ENCODE measurements at places on chromosomes 3 and 15.

- DNase-seq: no peak
These were observed 27.7 kb upstream of the IL20RB start for GRCh38 chr3:136929977-136930670.

DNA sequence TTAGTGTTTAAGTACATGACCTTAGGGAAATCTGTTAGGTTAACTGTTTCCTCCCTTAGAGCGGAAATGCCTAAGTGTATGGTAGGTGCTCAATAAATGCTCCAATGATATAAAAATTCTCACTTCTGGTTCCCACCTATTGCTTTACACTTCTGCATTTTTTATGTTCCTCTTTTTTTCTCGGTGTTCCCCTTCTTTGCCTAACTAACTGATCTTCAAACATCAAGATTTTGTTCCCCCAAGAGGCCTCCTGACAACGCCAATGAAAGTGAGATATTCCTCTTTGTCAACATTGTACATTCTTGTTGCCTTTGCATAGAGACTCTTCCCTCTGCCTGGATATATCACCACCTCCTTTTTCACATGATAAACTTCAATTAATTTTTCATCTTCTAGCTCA, 17.4 kb downstream of the SLC35A5 start:
- DNase-seq: no peak

DNA sequence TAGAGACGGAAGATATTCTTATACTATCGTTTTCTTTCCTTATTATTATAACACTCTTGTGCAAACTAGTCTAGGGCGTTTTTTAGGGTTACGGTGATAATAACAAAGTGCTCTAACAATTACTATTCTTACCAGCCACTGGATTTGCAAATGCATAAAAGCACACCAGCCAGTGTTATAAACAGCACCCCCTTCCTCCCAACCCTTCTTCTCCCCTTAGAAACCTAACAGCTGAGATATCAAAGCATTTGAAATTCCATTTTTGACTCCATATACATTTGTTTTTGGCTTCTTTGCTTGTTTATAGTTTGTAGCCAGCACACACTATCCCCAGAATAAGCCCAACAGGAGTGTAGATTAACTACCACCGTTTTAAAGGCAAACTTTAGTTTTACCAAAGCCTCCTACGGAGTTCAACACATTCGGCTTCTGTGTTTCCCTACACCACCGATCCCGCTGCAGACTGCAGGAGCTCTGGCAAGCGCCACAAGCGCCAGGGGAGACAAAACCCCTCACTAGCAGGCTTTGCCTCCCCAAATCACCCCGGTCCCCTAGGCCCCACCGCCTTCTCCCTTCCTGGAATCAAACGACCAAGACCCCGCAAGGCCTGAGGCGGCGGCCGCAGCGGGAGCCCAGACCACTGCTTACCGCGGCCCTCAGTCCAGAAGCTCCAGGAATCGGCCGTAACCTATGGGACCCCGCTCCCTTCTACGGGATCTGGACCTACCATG, 461 bp downstream of the COPB2 start:
- no peak for DNase-seq

DNA sequence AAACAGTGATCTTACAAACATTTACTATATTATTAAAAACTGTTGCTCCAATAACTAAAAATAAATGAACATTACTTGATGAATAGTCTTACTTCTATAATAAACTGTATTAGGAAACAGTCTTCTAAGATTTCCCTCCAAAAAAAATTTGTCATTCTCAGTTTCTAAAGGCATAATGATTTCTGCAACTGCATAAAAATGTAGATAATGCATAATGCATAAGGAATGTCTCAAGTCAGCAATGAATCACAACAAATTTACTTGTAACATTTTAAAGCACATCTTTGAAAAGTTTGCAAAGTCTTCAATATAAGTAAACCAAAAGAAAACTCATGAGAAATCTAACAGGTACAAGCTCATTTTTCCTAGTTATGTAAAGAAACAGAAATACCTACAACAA, 113.5 kb downstream of the VPS13C start:
- DNase-seq: no peak

- peak; percentile 12 for DNase-seq
These were observed 259.6 kb downstream of the LRTM1 start for GRCh38 chr3:54668236-54668635.

- no peak for DNase-seq
These were observed 246.5 kb downstream of the ULK4 start for GRCh38 chr3:41715376-41715775.

DNA sequence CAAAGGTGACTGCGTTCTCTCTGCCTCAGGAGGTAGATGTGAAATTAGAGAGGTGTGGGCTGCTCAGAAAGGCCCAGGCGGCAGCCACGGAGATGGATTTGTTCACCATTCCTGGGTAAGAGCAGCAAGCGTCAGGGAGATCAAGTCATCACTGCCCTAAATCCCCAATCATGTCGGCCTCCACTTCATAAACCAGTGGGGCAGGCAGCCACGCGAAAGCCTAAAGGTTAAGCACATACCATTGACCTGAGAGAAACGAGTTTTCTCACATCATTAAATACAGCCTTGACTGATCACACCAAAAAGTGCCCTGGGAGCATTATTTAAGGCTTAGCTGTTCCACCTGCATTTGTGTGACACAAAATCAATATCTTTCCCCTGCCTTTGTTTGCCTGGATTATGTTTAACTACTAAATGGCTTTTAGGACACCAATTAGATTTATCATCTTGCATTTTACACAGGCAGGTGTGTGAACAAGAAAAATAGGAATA, 50.7 kb upstream of the FOXB1 start:
- peak; percentile 24 for DNase-seq

- DNase-seq: no peak
These were observed 89.3 kb downstream of the NR2E3 start for GRCh38 chr15:71899674-71900073.

- DNase-seq: no peak
These were observed 522.3 kb downstream of the ROBO1 start for GRCh38 chr3:79245284-79246138.

GRCh38 chr3:46537316-46537715, 28.8 kb downstream of the LRRC2 start:
- DNase-seq: no peak

GRCh38 chr15:101646672-101647071, 5.5 kb downstream of the TM2D3 start:
- DNase-seq: no peak

- no peak for DNase-seq
These were observed 12.1 kb upstream of the TEX9 start for GRCh38 chr15:56353119-56353518.

DNA sequence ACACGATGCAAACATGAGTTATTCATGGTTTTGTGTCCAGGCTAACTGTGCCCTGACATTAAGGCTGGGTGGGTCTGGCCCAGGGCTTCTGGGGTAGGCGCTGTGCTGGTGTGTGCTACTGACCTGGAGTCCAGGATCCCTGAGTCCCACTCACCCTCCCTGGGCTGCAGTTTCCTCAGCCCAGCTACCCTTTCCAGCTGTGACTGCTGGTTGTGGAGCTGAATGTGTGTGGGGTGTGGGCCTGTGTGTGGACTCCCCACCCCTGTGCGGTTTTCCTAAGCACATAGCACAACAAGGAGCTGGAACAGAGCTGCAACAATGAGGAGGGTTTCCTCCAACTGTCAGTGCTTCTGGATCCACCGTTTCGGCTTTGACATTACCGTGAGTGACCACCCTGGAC, 38.0 kb downstream of the SMAD3 start:
- no peak for DNase-seq

DNA sequence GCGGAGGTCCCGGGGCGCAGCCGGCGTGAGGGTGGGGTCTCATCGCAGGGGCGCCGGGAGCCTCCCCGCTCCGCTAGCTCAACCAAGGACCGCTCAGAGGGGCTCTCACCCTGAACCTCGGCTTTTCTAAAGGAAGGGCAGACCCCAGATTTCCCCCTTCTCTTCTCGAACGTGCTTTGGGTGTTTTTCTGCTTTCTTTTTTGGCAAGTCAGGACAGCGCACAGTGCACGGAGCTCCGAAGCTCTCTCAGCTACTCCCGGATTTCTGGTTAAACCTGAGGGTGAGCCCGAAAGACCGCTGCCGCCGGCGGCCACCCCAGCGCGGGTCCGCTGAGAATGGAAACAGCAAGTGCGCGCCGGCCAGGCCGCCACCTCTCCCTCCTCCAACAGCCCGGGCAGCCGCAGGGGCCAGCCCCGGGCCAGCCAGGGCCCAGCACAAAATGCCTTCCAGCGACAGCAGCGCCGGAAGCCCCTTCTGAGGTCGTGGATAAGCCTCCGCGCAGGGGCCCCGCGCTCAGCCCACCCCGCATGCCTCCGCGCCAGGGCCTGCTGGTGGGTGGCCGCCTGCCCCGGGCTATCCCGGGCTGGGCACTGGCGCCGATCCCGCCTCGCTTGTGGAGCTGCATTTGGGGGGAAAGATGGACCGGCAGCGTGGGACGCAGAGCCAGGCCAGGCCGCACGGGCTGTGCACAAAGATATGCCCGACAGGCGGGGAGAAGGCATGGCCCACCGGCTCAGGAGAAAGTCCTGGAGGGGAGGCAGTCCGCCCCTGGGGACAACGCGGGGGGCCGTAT, 8.2 kb upstream of the OCA2 start:
- DNase-seq: no peak

DNA sequence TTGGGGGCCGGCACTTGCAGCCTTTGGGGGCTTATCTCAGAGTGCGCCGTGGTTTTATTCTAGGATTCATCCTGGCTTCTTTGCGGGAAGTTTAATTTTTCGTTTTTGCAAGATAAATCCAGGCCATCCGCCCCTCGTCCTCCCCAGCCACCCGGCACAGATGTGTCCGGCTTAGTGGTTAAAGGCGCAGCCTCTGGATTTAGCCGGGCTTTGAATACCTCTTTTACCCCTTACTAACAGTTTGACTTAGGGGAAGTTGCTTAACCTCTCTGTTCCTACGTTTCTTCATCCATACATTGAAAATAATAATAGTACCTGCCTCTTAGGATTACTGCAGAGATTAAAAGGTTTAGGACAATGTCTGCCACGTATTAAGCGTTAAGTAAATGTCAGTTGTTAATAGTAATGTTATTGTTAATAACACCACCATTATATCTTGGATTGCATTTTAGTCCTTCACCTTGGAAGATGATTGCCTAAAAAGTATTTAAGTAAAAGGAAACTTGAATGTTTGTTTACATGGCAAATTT, 714 bp downstream of the ECT2 start:
- DNase-seq: no peak

DNA sequence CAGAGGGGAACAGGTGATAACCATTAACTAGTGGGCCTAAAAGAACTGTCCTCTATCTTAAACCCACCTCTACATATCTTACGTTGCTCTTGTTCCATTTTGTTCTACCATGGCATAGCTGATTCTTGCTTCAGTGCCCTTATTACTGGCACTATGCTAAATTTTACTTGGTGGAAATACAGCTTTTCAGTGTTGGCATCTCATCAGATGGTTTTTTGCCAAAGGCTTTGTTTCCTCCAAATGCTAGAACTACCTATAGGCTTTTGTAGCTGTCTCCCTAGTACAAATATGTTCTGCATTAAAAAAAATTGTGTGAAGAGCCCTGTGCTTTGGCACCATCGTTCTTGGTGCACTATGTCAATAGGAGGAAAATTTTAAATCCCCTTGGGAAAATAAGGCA, 145.0 kb upstream of the ZBTB20 start:
- no peak for DNase-seq

- DNase-seq: no peak
These were observed 33.0 kb downstream of the DENND6A start for GRCh38 chr3:57659806-57660439.

GRCh38 chr3:153029350-153029749, 132.7 kb upstream of the RAP2B start:
- DNase-seq: no peak

DNA sequence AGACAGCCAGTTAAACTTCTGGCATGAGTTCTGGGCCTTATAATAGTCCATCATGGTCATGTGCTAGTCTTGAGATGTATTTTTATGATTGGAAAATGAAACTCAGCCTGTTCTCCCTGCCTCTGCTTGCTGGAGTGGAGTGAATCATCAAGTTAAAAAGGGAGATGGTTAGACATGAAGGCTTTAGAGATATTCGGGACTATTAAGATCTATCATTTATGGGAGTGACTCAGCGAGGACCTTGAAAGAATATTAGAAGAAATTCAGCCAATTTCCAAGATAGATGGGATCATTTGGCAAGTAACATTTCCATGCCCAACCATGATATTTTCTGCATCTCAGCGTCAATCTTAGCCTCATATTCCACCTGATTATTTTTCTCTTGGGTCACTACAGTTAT, 79.8 kb downstream of the AGBL1 start:
- DNase-seq: no peak

DNA sequence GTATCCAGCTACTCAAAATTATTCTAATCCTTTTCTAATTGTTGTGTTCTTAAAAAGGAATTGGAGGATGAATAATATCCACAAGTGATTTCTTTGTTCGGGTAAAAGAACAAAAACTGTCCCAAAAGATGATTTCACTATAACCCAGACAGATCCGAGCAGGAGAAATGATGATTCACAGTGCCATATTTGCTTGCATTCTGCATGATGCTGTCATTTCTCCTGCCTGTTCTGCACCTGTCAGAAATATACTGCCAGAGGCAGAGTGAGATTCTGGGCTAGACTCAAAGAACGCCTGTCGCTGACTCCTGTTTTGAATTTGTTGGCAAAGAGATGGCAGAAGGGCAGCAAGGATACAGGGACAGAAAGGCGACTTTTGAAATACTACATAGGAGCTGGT, 34.7 kb upstream of the SLC24A5 start:
- no peak for DNase-seq
